Stimulated activated CD8-positive, alpha-beta memory T cell treated with anti-CD3 and anti-CD28 coated beads, Interleukin-15, amount 100 ng/mL, for 48 hours (primary cell): ENCODE measurements at places on chromosomes 5 and 9.

DNA sequence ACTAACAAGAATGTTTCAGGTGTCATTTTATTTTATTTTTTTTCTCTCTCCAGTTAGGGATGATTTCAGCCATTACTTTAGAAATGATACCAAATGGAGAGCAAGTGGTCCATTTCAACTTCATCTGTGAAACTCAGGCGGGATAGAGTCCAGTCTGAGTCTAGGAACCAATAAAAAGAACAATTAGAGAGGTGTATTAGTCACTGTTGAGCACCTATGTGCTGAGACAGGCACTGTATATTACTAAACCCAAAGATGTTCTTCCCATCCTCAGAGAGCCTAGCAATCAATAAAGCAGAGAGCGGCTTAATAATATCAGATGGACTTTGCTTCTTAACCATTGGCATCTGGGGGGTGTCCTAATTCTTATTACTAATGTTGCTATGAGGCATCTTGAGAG is 410.3 kb upstream of the SLC24A2 start:
- DNase-seq, result no peak

DNA sequence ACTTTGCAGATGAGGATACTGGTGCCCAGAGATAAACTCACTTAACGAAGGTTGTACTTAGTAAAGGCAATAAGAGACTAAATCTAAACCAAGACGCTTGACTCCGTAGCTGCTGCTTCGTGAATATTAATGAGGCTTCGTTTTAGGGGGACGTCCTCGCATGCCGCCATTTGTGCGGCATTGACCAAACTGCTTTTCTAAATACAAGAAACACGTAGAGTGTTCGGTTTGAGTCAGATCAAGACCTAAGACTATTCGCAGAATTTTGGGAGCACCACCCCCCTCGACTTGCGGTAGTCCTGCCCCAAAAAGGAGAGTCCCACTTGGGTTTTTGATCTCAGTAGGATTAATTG is 1.1 kb downstream of the NPM1 start:
- peak; percentile 25 for DNase-seq

GRCh38 chr9:76693912-76694311 is 70.3 kb upstream of the PCA3 start:
- DNase-seq, result no peak

GRCh38 chr5:73284985-73285384 is 112.0 kb downstream of the TMEM174 start:
- no peak for DNase-seq

DNA sequence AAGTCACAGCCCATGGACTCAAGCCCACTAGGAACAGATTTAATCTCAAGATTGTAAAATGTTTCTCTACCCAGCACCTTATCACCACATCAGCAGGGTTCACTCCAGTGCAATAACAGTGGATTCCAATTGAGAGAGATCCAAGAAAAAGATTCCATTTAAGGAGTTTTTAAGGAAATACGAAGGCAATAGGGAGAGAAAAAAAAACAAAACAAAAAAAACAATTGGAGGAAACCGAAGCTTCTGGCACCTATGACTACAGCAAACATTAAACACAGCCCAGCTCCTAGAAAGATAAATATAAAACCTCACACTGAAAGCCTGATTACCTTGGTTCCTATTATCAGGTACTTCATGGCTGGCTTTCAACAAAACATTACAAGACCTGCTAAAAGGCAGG is 192.7 kb downstream of the DAB2IP start:
- DNase-seq, result no peak

DNA sequence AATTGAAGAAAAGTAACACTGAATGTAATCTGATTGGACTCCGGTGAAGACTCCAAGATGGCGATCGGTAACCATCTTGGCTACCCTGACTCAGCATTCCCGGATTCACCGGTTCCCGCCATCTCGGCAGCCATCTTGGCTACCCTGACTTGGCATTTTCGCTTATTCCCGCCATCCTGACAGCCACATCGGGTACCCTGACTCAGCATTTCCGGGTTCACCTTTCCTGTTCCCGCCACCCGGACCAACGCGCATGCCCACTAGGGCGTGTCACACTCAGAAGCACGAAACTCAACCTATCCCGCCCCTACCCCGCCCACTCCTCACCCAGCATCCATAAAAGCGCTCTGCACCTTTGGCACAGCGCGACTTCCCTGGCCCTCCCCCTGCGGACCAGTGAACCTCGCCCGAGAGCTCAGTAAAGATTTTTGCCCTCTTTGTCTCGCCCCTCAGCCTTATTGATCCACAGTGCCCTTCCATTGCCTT is 17.2 kb downstream of the SPTLC1 start:
- peak; percentile 4 for DNase-seq

- no peak for DNase-seq
Observed at GRCh38 chr5:111748304-111748763, 8.7 kb downstream of the NREP start.

DNA sequence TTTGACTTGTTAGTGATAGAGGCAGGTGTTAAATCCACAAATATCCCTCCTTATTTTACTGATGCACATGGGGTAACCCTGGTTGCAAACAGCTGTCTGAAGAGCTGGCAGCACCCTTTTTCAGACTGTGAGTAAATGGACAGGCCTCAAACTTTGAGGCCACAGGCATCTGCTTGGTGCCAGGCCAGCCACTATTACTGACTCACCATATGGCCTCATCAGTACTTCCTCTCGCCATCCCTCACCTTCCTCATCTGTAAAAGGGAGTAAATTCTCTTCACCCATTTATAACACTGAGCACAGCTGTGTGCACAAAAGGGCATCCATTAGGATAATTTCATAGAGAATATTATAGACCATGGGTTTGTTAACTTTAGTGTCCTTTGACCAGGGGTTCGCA is 11.9 kb upstream of the TNIP1 start:
- DNase-seq, result no peak

DNA sequence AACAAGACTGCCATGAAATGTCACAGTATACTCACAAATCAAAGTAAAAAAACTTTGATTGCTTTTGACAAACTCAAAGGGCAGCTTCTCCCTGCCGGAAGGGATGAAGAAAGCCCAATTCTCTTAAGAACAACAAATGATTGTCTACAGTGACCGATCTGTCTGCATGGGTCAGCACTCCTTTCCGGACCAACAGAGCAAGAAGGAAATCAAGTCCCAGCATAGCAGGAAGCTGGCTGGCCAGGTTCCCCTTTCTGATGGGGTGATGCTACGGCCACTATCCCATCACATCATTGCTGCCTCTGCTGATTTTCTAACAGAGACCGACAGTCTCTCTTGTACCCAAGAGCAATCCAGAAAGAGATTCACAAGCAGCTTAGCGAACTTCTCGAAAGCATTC is 692 bp downstream of the C1QTNF3 start:
- no peak for DNase-seq

DNA sequence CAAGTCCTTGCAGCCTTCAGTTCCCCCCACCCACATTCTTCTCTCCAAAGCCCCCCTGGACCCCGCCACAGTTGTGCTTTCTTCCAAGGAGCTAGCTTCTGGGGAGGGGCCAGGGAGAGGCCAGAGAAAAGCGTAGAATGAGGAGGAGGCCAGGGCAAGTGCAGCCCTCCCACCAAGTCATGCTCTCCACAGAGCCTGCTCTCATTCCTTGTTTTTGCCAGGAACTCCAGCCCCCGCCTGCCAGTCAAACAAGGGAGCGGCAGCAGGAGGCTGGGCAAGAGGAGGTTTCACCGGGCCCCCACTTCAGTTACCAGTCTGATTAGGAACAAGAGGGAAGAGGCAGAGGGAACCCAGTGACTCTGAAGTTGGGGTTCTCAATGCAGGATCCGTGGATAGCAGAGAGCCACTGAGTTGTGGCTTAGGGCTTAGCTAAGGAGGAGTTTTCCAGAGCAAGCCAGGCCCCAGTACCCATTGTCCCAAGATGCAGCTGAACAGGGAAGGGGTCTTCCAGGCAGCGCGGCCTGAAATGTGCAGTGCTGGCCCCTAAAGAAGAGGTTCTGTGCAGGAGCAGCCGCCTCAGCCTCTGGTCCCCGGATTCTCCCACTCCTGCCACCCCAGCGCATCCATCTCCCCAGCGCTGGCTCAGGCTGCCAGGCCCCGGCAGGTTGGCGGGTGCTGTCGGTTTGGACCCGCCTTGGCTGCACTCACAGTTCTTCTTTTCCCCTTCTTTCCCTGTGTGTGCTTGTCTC is 120.6 kb downstream of the DAB2IP start:
- no peak for DNase-seq

DNA sequence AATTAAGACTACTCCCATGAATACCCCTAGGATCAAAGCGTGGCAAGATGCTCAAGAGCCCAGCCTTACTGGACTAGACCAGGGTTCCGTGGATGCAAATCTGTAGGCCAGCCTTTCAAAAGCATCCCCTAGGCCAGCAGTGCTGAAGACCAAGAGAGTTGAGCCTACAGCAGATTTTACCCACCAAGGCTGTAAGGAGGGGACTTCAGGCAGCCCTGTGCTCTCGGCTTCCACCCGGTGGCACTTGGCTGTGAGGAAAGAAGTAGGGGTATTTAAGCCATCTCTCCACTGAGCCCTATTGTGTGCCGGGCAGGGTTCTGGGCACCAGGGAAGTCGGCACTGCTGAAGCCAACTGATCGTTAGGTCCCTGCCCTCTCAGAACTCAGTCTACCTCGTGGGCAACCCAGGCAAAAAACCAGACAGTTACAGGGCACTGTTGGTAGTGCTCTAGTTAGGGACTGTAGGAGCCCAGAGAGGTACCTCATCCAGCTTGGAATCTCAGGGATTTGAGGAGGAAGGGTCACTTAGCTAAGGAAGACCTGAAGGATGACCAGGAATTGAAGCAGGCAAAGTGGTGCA is 25.5 kb downstream of the TCF7 start:
- DNase-seq, result no peak

DNA sequence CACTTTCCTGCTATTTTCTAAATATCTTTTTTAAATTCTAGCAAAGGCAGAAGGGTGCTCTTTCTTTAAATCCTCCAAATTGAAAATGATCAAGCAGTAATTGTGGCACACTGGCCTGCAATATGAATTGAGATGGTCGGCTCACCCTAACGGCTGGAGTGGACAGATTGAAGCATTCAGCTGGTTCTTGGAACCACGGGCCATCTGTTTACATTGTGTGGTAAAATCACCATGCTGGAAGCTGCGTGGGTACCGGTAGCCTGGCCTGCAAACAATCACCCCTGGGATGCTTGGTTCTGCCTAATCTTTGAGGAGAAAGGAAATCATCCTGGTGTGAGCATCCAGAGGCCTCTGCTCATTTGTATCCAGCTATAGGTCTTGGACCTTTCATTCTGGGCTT is 289.3 kb downstream of the ZNF608 start:
- no peak for DNase-seq

GRCh38 chr9:18829873-18830272 is 203.1 kb downstream of the SAXO1 start:
- no peak for DNase-seq

DNA sequence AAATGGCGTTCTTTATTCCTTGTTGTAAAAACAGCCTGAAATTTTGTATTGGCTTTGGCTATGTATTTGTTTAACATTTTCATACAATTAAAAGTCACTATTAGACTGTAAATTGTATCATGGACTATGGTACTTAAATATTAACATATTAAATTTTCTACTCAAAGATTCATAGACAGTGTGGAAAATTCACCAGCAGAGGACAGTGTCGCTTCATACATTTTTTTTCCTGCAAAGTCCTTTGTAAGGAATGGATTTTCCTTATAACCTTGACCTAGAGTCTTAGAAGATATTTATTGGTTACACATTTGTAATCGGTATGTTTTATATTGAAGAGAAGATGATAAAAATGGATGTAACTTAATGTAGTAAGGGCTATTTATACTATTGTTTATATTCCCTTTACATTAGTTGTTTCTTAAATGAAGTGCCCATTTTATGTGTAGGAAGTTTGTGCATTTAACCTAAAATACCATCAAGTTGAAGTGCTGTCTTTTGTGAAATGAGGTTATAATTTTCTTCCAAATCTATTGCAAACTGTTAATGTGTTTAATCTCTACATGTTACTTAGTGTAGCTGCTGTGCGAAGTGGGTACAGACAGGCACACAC is 150.1 kb downstream of the KDM4C start:
- no peak for DNase-seq
